ENCODE measurements at places on chromosomes 7 and 10. TPM values are rescaled to one million over a fixed set of nuclear protein-coding genes. Genes with fewer than 3 reads are reported as not detected.

DNA sequence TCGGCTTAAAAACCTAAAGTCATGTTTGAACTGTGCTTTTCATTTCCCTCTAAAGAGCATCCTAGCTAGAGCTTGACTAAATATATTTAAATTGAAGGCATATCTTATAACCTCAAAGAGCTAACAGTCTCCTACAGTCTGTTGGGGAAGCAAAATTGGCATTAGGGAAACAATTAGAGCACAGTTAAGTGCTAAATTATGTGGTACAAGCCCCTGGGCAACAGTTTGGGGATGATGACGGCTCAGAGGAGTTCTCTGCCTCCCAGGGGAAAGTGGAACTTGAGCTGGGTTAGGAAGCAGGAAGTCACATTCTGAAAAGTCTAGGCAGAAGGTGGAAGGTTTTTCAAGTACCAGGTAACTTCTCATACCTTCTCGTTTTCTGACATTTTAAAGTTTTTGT lies 18.6 kb upstream of the GOT1 start:
- no peak for DNase-seq

DNA sequence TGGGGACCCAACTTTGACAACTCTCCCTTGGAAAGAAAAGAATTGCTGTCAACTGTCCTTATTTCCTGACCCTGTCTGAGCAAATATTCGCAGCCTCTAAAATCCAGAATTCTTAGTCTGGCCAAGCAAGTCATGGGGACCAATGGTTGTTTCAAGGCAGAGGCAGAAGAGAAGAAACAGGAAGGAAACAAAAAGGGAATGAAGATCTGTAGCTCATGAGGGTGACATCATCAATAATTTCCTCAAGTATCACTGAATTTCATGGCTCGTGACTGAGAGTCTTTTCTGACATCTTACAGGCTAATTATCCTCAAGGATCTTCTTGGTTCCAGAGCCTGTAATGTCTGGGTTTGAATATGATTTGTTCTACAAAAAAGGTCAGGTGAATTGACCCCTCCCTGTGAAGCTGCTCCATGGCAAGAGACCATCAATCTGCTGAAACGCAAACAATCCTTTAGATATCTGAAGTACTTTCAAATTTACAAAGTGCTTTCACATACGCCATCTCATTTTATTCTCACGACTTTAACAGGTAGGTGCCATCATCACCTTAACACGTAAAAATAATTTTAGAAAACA lies 5.8 kb downstream of the CDK6 start:
- peak; percentile 25 for DNase-seq

GRCh38 chr10:31792745-31793144 lies 135.9 kb downstream of the ARHGAP12 start:
- DNase-seq: no peak

- DNase-seq: no peak
Observed at GRCh38 chr10:83917537-83918506, 221.5 kb upstream of the GHITM start.

GRCh38 chr7:42736931-42737330 lies 174.9 kb downstream of the C7orf25 start:
- no peak for DNase-seq

DNA sequence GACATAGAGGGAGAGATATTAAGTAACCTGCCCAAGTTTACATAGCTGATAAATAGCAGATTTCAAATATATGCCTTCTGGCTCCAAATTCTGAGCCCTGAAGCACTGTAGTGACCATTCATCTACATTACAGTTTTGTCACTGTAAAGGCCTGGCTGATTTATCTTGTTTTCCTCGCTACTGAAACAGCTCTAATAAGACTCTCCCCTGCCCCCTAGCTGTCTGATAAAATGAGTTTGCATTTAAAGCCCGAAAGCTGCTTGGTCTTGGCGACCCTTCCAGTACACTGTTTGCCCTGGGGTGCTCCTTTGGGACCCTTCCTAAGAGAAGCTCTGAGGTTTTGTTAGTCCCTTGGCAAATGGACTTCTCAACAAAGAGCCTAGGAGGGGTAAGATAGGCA lies 59.7 kb upstream of the RAB11FIP2 start:
- peak; percentile 5 for DNase-seq

- DNase-seq: no peak
Observed at GRCh38 chr10:125709553-125710474, 9.7 kb upstream of the EDRF1 start.

Gene SPRN
- not detected for total RNA-seq

Gene LRRC4
- total RNA-seq: not detected

Measured in Caki2 (cell line).